Activated T-helper 9 cell treated with anti-CD3 and anti-CD28 coated beads, Interleukin-2, amount 50 U/mL, for 16 hours (primary cell): ENCODE measurements at places on chromosomes 16 and 17.

GRCh38 chr16:2415085-2415484 lies 14.2 kb upstream of the CCNF start:
- DNase-seq: no peak

DNA sequence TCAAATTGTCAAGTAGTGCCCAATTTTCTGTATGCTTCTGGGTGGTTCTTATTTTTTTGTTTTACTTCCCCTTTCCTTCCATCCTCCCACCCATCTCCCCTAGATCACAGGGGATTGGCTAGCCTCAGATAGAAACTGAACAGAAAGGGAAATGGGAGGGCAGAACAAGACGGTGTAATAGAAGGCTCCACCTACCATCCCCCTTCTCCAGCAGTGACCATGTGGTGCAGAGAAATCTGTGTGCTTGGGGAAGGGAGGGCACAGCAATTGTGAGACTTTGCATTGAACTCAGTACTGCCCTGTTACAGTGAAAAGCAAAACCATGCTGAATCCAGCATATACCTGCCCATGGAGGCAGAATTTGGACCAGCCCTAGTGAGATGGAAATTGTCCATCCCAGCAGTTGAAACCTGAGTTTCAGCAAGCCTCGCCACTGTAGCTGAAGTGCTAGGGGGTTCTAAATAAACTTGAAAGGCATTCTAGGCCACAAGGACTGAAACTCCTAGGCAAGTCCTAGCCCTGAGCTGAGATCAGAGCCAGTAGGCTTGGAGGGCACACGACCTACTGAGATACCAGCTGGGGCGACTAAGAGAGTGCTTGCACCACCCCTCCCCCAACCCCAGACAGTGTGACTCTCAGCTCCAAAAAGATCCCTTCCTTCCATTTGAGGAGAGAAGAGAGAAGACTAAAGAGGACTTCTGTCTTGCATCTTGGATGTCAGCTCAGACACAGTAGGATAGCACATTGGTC lies 5.2 kb downstream of the SLFN11 start:
- no peak for DNase-seq

DNA sequence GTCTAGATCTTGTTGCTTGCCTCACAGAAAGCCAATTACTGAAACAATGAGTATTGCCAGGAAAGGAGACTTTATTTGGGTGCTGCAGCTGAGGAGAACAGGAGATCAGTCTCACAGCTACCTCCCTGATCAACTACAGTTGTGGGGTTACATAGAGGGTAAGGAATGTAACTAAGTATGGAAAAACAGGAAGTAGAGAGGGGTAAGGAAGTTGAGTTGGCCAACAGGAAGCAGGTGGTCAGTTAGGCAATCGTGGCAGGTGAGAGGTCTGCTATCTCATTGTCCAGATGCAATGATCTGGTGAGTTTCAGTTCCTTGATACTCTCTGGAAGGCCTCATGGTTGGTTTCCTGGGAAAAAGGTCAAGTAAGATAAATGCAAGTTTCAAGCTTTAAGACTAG lies 333.1 kb upstream of the GOT2 start:
- no peak for DNase-seq

GRCh38 chr16:27118526-27118925 lies 51.8 kb downstream of the C16orf82 start:
- DNase-seq: no peak

DNA sequence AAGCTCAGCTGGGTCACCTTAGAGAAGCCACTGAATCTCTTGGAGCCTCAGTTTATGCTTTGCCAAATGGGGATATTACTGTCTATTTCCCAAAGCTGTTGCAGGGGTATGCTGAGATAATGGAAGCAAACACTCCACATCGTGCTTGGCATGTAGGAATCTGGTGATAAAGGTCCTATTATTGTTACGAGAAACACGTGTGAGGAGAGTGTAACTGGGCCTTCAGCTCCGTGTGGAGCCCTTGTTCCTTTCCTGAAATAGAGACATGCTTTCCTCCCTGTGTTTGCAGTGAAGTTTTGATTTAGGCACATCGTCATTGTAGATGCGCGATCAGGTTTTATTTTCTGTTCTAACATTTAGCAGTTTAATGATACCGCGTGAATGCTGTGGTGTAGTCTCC lies 292.4 kb downstream of the CPPED1 start:
- DNase-seq: no peak

- DNase-seq: no peak
Measured at GRCh38 chr17:57034807-57035754, 50.0 kb upstream of the AKAP1 start.
